ENCODE measurements at places on chromosomes 12 and 14.
A peak's percentile ranks its signal among the peaks of the same experiment; 100 is the strongest.

DNA sequence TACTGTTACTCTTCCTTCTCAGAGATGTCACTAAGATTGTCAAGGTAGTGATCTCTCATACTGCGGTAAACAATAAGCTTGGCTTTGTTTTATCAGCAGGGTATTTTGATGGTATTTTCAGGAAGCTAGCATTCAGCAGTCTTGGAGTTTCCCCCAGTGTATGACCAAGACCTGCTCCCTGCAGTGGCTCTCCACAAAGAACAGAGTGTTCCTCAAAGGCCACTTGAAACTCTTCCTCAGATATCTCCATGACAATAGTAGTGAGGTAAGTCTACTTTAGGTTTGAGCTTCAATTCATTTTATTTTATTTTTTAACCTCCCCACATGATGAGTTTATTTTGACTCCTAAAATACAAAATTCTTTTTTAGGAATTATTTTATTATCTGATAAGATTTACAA lies 74.0 kb upstream of the G2E3 start:
- DNase-seq: no peak

DNA sequence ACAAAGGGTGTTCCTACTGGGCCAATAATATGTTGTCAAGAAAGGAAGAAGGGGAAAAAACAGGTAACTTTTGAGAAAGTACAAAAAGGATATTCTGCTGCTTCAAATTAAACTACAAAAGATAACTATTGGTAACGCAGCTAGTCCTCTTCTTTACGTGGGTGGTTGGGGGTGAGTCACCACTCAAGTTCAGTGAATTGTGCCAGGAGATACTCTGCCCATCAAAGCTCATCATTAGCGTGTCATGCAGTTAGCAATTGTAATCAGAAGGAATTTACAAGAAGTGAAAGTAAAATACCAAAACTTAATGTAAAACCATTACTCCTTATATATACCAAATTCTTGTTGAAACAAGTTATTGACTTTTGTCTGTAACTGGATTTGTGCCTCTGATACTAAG lies 342.0 kb downstream of the NPAS3 start:
- DNase-seq: no peak

- DNase-seq: no peak
Measured at GRCh38 chr12:112682586-112682985, 109.0 kb upstream of the RPH3A start.

DNA sequence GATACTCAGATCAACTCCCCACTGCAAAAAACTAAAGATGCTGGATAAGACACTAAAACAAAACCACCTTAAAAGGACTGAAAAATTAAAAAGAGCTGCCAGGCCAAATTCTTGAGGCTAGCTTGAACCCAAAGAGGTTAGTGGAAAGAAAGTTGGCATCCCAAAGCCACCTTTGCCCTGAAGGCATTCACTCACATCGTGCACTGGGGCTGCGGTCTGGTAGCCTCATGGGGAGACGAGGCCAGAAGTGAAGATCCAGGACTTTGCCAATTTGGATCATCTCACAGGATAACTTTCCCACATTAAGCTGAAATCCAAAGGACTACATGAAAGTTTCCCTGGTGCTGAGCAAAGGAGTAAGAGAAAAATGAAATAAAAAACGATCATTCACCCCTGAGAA lies 63.9 kb downstream of the EFCAB11 start:
- DNase-seq: no peak

GRCh38 chr12:101924618-101925017 lies 47.2 kb downstream of the DRAM1 start:
- DNase-seq: no peak

- DNase-seq: peak; percentile 35
Measured at GRCh38 chr12:40622246-40622838, 69.9 kb upstream of the CNTN1 start.

DNA sequence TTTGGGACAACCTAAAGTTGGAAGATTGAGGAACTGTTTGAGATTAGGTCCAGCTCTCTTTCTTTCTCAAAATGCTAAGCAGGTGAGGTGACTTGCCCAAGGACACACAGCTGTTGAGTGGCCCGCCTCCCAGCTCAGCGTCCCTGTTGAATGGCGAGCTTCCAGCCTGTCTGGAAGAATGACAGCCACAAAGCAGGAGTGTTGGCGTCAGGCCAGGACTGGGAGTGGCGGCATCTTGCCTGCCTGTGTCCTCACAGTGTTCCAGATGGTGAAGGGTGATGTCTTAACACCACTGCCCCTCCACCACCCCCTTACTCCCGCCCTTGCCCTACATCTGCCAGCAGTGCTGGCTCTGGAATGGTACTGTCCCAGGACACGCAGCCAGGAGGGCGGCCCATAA lies 4.4 kb upstream of the CEBPE start:
- DNase-seq: no peak

DNA sequence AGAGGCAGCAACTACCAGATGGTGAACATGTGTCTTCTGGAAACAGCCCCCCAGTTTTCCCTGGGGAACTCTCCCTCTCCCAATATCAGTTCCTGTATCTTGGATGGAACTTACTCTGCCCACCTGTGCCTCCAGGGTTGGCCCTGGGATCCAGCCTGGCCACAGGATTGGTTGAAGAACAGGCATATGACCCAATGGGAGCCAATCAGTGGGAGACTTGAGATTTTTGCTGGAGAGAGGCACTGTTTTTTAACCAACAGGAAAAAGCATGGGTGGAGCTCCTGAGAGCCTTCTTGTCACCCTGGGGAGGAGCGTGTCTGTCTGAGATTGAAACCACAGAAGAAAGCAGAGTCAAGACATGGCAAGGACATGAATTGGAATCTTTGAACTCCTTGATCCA lies 33.6 kb upstream of the COX6A1 start:
- DNase-seq: no peak

DNA sequence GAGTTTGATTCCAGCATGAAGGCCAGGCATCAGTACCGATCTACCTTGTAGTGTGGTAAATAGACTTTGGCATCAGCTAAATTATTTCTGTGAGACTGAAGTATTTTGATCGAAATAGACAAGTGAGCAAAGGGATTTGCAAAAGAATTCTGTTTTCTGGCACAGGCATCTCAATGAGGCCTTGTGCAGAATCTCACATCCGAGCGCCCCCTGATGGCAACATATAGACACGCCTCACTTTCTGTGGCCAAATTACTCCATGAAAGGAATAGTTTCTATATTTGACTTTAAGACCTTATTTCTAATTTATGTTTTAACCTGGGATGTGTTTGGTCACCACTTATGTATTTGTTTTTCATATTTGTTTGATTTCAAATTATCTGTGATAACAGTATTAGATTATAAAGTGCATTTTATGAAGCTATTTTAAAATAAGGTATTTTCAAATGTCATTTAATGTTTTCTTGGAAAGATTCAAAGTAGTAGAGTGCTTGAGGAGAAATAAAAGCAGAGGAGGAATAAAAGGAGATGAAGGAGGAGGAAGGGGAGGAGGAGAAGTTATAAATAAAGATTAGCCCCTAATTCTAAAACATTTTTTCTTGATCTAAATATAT lies 731.9 kb downstream of the NRXN3 start:
- DNase-seq: no peak
